ENCODE measurements at places on chromosomes 7 and 10.

GRCh38 chr7:77975672-77976480, 177.3 kb downstream of the PHTF2 start:
- no peak for DNase-seq

GRCh38 chr10:132836832-132837540, 51.0 kb upstream of the NKX6-2 start:
- peak; percentile 70 for DNase-seq

DNA sequence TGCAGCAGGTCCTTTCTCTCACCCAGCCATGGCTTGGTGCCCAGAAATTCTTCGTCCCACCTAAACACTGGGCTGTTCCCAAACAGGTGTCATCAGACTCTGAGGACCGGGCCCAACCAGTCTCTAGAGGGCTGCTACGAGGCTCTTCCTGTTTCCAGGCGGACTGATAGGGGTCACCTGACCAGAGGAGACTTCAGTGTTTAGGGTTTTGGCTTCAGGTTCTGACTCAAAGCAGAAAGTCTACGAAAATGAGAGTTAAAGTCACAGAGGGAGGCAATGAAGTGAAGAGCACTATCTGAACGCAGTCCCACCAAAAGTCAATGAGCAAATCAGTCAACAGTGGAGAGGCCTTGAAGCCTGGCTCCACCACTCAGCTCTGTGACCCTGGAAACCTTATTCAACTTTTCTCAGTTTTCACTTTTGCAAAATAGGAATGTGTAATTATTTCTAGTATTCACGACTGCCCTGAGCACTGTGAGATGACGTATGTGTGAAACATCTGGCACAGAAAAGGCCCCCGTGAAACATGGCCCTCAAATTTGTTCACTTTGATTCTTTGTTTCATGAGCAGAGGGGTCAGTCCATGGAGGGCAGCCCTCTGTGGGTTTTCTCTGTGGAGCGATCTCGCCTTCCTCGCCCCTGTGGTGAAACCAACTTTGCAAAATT, 189.9 kb upstream of the PDE1C start:
- no peak for DNase-seq

- DNase-seq, result no peak
Measured at GRCh38 chr7:79593866-79594301, 140.4 kb upstream of the MAGI2 start.

GRCh38 chr7:100396421-100396982, 23.2 kb downstream of the PILRA start:
- no peak for DNase-seq

GRCh38 chr10:75009426-75009825, 102.0 kb upstream of the SAMD8 start:
- DNase-seq, result peak; percentile 10
